ENCODE measurements at places on chromosomes 3 and 15.

- no peak for DNase-seq
Observed at GRCh38 chr15:77557564-77557963, 75.1 kb downstream of the LINGO1 start.

DNA sequence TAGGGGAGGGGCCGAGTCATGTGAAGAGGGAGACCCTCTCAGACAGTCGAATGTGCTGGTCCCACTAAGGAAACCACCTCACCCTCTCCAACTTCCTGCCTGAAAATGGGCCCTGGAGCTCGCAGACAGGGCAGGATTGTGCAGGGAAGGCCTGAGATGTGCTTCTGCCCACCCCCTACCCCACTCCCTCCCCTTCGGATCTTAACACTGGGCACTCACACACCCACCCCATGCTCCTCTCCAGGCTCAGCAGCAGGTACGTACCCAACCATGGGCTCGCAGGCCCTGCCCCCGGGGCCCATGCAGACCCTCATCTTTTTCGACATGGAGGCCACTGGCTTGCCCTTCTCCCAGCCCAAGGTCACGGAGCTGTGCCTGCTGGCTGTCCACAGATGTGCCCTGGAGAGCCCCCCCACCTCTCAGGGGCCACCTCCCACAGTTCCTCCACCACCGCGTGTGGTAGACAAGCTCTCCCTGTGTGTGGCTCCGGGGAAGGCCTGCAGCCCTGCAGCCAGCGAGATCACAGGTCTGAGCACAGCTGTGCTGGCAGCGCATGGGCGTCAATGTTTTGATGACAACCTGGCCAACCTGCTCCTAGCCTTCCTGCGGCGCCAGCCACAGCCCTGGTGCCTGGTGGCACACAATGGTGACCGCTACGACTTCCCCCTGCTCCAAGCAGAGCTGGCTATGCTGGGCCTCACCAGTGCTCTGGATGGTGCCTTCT lies 20.0 kb downstream of the ATRIP start:
- peak; percentile 51 for DNase-seq

DNA sequence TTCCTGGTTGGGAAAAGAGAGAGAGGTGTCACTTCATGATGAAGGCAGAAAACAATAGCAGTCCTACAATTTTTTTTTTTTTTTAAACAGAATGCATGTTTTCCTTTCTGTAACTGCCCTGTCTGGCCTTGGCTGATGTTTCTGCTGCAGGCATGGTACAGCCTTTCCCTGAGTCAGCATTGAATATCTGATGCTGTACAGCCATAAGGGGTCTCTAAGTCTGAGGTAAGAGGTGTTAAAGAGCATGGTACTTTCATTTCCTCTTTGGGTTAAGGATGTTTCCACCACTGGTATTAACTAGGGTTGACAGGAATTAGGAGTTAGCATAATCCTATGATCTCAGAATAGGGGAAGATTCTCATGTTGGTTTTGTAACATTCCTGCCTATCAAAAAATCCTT lies 147.4 kb downstream of the CHST2 start:
- no peak for DNase-seq

GRCh38 chr3:123373474-123373987 lies 75.4 kb downstream of the ADCY5 start:
- no peak for DNase-seq

DNA sequence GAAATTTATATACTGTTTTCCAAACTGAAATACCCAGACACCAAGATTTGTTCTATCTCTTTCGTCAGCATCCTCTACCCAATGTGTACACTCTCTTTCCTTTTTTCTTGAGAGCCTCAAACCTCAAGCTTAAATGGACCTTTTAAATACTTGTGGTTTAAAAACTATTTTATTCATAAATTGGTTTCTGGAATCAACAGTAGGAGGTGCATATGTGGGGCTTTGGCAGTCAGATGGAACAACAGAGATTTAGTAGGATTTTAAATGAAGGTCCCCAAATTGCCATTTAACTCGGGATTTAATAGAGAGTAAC lies 33.2 kb downstream of the ANXA2 start:
- no peak for DNase-seq

DNA sequence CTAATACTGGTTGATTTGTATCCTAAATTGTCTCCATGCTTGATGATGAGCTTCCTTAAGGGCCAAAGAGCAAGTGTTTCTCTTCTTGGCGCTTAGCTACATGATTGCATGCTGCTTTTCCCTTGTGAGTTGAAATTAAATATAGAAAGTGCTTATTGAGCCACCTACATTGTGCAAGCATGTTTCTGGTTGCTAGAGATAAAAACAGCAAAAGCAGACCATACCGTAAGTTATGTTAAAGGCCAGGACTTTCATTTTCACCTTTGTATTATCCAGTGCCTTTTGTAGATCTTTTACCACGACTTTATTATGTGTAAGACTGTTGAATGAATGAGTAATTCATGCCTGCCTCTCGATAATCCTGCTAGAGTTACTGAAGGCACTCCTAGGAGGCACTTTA lies 41.9 kb upstream of the CCNB2 start:
- no peak for DNase-seq

DNA sequence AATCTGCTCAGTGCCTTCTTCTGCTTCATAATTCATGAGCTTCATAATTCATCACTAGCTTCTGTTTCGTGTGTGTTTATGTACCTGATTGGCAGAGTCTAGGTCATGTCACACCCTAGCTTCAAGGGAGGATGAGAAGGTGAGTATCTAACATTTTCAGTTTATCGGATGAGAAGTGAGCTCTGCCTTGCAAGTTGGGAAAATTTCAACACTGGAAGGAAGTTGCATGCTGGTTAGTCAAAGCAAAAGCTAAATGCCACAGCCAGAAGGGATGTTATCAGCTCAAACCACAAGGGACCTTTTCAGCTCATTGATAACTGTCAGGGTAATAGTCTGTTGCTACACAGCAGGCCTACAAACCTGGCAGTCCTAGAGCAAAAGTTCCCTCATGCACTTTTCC lies 7.3 kb upstream of the TNFSF10 start:
- DNase-seq, result no peak

DNA sequence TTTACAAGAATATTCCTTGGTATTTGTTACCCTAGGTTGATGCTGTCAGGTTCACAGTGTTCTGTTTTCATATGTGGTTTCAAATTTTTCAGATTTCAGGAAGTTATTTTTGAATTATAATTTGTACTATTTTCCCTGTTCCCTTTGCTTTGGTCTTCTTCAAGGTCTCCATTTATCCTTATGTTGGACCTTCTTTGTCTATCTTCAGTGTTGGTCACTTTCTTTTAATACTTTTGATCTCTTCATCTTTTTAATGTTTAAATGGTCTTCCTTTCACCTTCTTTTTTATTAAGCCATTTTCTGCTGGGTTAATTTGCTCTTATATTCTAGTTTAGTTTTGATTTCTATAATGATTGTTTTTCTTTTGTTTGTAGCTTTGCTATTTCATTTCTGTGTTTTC lies 61.3 kb downstream of the KLHL25 start:
- no peak for DNase-seq

- no peak for DNase-seq
Observed at GRCh38 chr3:23492057-23492456, 288.9 kb downstream of the UBE2E2 start.

DNA sequence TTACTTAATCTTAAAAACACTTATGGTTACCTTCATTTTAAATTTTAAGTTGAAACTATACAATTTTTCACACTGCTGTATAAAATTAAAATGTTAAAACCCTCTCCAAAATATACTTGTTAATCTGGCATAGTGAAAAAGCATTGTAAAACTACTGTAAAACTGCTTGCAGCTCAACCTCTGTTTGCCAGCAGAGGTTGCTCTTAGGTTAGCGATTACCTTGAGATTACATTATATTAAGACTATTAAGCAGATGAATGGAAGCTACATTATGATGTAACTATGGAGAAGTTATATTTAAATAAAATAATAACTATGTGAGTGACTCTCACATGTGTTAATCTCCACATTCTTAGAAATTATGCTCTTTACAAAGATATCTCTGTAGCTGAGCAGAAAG lies 143.6 kb upstream of the SLITRK3 start:
- DNase-seq, result no peak

- no peak for DNase-seq
Observed at GRCh38 chr15:77815015-77815414, 182.3 kb upstream of the LINGO1 start.

DNA sequence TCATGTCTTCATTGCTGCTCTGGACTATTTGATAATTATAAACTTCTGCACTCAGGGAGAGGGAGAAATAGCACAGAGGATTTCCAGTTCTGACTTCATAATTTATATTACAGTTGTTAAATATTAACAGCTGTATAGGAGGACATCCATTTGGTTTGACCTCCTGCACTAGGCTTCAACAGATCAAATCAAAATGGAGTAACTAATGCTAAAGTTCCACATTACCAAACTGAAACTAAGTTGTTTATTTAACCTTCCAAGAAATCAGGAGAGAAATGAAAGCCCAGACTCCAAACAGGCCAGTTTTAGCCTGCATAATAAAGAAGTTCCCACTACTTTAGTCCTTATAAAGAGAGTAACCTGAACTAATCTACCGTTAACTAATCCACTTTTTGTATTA lies 4.6 kb downstream of the PLSCR2 start:
- DNase-seq, result no peak

DNA sequence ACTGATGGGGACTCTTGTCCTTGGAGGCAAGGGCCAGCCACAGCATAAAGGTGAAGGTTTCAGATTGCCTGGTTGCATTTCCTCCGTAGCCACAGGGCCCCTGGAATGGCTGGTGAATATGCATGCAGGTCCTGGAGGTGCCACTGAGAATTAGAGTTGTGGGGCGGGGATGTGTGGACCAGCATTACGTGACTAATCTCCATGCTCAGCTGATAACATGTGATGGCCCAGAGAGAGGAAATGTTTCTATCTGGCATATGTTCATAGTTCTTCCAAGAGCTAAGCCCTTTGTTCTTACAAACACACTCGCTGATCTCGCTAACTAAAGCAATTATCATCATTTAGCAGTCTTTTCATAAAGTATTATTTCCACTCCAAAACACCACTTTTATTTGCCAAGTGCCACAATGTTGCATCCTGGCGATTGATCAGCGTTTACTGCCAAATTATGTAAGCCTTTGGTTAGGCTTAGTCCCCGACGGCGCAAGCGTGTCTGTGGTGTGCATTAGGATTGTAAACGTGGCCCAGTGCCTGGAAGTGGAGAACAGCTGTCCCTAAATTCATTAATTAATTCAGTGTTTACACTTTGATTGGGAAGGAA lies 55.9 kb downstream of the CGNL1 start:
- no peak for DNase-seq

GRCh38 chr15:41566121-41566885 lies 7.3 kb downstream of the TYRO3 start:
- no peak for DNase-seq

GRCh38 chr3:171286580-171287249 lies 173.5 kb downstream of the TNIK start:
- DNase-seq, result no peak

- no peak for DNase-seq
Observed at GRCh38 chr3:141603473-141604035, 116.7 kb downstream of the RASA2 start.

DNA sequence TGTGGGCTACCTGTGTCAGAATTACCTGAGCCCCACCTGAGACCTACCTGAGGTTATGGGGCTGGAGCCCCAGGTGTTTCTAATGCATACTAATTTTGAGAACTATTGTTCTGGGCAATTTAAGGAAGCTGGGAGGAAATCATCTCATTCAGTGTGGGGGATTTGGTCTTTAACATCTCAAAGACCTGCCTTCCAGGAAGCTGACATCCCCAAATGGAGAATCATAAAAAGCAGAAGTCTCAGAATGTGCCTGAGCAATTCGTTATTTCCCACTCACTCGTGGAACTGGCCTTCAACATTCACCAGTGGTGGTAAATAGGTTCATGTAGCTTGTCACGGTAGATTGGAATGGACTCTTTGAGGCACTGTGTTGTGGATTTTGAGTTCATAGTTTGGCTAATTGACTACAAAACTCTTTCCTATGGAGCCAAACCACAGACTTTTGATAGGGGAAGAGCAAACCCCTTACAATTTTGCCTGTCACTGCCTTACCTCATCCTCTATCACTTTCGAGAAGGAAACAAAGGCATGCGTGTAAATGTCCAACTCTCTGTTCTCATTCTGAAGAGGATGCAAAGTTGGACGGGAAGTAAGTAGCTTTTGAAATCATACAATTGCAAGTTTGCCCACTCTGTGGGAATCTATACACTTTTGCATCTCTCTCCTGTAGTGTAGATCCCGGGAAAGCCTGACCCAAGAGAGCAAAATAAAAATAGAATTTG lies 521.0 kb upstream of the MDFIC2 start:
- no peak for DNase-seq

- no peak for DNase-seq
Observed at GRCh38 chr3:86938416-86939105, 52.4 kb downstream of the VGLL3 start.

DNA sequence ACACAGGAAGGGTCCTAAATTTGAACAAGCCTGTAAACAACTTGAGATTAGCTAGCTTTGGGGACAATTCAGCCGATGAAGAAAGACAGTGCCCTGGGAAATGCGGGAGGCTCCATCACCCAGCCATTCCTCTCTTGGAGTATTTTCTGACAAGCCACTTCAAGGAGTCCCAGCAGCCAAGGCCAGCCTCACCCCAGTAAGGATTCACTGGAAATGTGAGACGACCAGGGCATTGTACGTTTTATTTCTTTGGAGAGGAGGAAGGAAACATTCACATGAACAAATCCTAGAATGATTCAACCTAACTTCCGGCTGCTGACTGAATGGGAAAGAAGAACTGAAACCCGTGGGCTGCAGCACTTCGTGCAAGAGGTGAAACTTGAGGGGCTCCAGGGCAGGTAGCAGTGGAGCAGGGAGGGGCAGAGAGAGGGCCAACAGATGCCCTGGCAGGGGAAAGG lies 116.4 kb upstream of the ARHGEF3 start:
- DNase-seq, result peak; percentile 75

GRCh38 chr3:35201211-35201610 lies 438.1 kb upstream of the ARPP21 start:
- DNase-seq, result no peak

GRCh38 chr15:41836713-41837454 lies 1.8 kb upstream of the PLA2G4B start:
- no peak for DNase-seq

- no peak for DNase-seq
Observed at GRCh38 chr3:30686799-30687198, 80.4 kb downstream of the TGFBR2 start.

GRCh38 chr15:73082812-73083211 lies 30.5 kb downstream of the NEO1 start:
- no peak for DNase-seq

DNA sequence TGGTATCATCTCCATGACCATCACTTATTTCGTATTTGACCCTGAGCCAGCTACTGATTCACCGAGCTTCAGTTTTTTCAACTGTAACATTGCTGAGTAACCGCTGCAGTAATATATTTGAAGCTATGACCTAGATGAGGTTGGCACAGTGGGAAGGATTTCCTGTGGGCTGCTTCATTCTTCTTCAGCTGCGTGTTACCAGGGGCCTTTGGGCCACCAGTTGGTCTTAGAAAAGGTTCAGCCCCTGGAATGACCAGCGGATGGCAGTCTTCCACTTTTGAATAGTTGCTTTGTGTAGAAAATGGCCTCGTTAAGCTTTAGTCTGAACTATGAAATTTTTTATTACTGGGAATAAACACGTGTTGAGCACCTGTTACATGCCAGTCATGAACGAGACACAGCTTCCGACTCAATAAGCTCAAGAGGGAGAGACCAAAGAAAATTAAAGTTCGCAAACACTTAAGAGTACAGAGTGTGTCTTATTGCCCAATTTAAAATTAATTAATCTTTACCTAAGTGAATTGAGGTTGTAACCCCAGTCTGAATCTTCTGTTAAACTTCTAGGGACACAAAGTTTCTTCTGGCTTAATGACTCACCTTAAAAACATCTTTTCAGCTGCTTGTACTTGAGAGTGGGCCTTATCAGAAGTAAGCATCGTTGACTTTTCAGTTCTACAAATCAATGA lies 57.6 kb upstream of the NR2E3 start:
- peak; percentile 26 for DNase-seq

GRCh38 chr15:32688151-32688639 lies 29.6 kb upstream of the GREM1 start:
- DNase-seq, result no peak

Data from activated T-cell treated with anti-CD3 and anti-CD28 coated beads, Interleukin-2, amount 50 U/mL, for 48 hours (primary cell).